ENCODE measurements at places on chromosomes 2 and 18. TPM values are rescaled to one million over a fixed set of nuclear protein-coding genes. Genes with fewer than 3 reads are reported as not detected.

GRCh38 chr2:127884436-127884835 is 1.3 kb downstream of the AMMECR1L start:
- DNase-seq: no peak

- peak; percentile 80 for DNase-seq
Measured at GRCh38 chr2:241540771-241541561, 17.6 kb upstream of the BOK start.

CHRNG gene
- not detected for total RNA-seq

GRCh38 chr2:218448934-218449333 is 30.0 kb downstream of the VIL1 start:
- no peak for DNase-seq

DNA sequence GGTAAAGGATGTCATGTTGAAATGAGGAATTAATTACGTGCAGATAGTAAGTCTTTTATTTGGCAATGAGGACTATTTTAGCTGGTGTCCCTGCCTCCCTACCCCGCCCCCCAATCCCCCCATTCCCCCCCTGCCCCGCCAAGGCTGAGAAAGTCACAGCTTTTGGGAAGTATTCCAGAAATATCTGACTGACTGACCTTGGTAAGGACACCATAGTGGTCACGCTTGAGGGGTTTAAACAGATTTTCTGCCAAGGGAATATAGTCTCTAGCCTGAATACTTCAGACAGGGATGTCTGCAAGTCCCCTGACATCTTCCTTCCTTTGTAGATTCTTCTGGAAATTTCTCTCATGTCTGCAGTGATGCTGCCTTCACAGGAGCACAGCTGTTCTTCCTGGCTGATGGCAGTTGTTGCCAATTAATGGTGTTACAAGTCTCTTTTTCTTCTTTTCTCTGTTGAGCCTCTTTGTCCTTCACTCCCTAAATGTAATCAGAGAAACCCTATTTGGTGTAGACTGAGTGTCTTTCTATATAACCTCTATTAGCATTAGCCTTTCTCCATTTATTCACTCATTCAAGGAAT is 53.7 kb upstream of the MGAT5 start:
- no peak for DNase-seq

FKBP7 gene
- 2.4 TPM for total RNA-seq

GRCh38 chr2:44578471-44579093 is 216.8 kb downstream of the CAMKMT start:
- no peak for DNase-seq

PLCL1 gene
- total RNA-seq: 1.3 TPM

GRCh38 chr2:218046238-218046637 is 22.8 kb upstream of the RUFY4 start:
- no peak for DNase-seq

CCDC178 gene
- not detected for total RNA-seq

DNA sequence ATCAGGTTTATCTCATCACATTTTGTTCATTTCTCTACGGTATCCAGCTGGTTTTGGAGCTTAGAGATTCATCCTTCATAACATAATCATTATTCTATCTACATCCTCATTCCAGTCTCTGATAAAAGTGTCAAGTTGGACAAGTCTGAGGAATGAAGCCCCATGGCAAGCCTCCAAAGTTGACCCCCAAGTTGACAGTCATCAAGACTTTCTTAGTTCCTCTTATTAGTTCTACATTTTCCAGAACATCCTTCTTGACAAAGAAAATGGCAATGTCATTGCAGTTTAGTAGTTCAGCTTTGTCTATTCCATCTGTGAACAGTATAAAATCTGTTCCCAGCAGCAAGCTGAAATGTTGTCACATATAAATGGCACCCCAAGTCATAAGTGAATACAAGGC is 4.5 kb upstream of the TMSB10 start:
- DNase-seq: no peak

GRCh38 chr2:15096873-15097272 is 464.3 kb downstream of the NBAS start:
- no peak for DNase-seq

C2orf66 gene
- 0.17 TPM for total RNA-seq

DNA sequence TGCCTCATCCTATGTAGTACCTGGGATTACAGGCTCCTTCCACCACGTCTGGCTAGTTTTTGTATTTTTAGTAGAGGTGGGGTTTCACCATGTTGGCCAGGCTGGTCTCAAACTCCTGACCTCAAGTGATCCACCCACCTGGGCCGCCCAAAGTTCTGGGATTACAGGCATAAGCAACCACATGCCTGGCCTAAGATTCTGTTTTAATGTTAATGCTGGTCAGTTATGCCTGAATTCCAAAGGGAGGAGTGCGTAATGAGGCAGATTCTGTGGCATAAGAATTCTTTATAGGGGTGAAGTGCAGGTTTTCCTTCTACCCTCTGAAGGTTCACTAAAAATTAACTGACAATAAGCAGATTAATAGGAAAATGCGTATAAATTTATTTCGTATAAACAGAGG is 1343.8 kb upstream of the LRRTM1 start:
- no peak for DNase-seq

GRCh38 chr2:232477751-232478510 is 9.7 kb downstream of the ECEL1 start:
- no peak for DNase-seq

RALBP1 gene
- 58.9 TPM for total RNA-seq

DNA sequence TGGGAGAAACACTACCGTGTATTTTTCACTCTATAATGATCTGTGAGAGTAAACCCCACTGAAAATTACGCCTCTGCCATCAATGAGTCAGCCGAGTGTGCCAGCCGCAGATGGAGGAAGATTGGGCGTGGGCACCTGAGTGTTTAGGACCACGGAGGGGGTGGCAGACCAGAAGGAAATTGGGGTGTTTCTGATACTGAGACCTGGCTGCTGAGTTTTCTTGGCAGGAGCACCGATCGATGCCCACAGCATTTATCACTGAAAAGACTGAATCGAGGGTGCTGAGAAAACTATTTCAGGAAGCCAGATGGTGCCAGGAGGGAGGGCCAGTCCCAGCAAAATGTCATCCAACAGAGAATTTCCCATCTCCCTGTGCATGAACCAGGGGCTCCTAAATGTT is 91.9 kb upstream of the TPO start:
- DNase-seq: no peak

DNA sequence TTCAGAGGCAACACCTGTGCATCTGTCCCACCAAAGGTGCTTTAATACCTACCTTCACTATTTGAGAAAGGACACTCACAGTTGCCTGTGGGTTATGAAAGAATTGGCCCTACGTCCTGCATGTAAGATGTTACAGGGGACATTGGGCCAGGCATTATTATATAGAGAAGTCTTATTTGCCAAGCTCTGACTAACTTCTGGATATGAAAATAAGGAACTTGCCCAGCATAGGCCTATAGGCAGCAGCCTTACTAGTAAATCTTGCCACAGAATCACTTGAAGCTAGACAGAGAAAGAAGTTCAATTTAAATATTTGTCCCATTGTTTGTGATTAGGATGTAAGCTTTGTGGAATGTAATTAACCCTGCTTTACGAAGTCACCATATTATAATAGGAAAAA is 41.7 kb downstream of the NLRC4 start:
- no peak for DNase-seq

- DNase-seq: no peak
Measured at GRCh38 chr2:168669151-168669550, 133.3 kb upstream of the NOSTRIN start.

DNA sequence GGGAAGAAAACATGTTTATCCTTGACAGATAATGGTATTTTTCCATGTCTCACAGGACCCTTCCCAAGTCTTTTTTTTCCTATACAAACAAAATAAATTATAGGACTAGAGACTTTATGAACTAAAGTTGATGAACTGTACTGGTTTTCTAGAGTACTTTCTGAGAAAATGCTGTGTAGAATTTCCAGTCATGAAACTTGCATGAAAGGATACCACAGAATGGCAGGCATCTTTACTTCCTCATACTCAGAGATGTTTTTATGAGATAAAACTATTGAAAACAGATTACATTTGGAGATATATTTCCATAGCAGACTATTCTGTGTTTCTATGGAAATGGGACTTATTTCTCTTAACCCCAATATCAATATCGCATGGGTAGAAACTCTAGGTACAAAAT is 403.5 kb downstream of the PARD3B start:
- no peak for DNase-seq

GRCh38 chr2:95719473-95720060 is 127.8 kb downstream of the TRIM43 start:
- no peak for DNase-seq

GRCh38 chr2:32427672-32428610 is 71.1 kb downstream of the BIRC6 start:
- no peak for DNase-seq

FBXO48 gene
- total RNA-seq: 4.3 TPM

- no peak for DNase-seq
Measured at GRCh38 chr2:214630402-214631045, 179.0 kb downstream of the BARD1 start.

KCNK3 gene
- total RNA-seq: not detected

DNA sequence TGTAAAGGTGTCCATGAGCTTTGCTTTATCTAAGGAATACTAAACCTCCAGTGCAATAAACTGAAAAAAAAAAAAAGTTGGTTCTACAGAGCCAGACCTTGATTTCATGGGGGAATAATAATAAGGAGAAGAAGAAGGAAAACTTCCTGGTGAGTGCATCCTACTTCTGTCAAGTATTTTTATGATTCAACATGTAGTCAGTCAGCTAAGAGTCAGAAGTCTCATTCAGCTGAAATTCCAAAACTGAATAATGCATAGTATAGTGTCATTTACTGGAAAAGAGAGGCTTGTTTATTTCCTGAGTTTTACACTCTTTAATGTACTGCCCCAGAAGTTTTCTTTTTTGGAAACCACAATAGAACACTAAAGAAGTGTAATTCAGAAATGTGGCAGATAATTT is 77.8 kb upstream of the TACR1 start:
- no peak for DNase-seq

DNA sequence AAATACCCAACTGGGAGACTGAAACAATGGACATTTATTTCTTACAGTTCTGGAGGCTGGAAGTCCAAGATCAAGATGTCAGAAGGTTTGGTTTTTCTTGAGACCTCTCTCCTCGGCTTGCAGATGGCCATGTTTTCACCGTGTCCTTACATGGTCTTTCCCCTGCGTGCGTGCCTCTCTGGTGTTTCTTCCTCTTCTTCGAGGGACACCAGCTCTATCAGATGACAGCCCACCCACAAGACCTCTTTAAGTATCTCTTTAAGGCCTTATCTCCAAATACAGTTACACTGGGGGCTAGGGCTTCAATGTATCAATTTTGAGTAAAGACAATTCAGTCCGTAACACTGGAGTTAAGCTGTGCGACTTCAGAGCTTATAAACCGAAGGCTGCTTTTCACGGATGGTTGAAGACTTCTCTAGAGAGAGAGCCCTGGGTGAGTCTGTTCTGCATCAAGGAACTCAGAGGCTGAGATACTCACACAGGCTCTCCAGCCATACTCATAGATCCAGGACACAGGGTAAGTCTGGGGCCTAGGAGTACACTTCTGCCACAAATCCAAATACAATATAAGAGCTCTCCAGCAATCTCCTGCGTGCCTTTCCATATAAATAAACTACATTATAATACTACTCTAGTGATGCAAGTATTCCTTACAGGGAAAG is 339.9 kb upstream of the PKDCC start:
- no peak for DNase-seq

- DNase-seq: no peak
Measured at GRCh38 chr2:221518201-221518934, 53.7 kb downstream of the EPHA4 start.
